ENCODE measurements at places on chromosomes 3 and 15.

DNA sequence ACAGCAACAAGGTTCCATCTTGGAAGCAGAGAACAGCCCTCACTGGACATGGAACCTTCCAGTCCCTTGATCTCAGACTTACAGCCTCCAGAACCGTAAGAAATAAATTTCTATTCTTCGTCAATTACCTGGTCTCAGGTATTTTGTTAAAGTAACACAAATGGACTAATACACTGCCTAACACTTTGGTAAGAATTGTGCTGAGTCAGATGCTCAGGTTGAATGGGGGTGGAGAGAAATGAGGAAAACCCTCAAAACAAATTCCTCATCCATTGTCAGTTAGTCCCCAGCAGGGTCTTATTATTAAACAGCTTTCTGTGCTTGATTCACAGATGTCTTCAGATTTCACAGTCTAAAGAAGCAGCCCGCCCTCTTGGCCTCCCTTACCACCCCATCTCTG is 306.2 kb upstream of the SLCO3A1 start:
- DNase-seq = no peak

DNA sequence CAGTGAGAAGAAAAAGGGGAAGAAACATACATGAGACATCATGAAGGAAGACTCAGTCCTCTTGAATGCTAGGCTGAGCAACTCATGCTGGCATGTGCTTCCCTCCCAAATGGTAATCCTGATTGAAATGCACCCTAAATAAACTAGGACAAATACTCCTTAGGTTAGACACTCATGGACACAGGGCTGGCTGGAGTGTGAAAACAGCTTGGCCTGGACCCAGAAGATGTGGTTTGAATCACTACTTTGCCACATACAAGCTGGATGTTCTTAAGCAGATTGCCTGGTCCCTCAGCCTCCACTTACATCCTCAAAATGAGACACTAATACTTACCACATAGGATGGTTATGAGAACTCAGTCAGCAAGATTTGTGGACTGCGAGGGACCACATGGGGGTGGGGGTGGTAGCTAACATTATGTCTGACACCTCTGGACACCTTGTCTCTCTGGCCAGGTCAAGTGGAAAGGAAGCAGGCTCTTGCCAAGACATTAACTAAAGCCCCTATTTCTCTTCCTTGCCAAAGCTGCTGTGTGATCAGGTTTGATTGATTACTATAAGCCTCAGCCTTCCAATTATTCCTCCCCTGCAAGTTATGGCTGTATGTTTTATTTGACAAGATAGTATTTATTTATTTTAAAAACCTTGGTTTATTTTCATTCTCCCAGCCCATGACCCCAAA is 138.9 kb upstream of the SLC7A14 start:
- peak; percentile 93 for DNase-seq

- DNase-seq = no peak
These were observed 52.5 kb upstream of the ARL8B start for GRCh38 chr3:5069627-5070026.

DNA sequence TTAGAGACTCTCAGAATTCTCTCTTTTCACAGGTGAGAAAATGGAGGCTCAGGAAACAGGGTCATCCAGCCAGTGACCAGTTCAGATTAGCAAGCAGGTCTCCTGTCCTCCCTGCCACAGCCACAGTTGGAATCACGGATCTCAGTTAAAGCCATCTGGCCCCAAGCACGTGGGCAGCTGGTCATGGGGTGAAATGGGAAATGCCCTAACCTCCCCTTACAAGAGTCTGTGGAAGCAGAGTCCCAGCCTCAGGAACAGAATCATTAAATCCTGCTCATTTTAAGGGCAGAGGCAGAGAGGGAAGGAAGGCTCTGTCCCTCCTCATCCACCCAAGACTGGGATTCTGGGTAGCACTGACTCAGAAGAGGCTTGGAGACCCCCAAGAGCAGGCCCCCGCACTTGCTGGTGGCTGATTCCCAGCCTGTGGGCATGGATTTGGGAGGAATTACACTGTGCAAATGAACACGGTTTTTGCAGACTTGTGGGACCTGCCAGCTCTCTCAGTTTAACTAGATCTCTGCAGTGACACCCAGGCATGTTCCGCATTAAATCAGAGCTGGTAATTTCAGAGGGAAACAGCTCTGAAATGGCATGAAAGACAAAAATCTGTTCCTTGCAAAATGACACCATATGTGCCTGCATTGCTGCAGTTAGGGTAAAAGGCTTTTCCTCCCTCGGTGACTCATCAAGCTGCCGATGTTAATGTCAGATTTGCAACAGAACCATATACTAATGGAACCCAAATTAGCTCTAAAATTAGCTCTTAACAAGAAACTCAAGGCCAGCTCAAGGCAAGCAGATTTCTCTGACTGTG is 89.0 kb downstream of the BDH1 start:
- DNase-seq = peak; percentile 87

All from GM23248 (cell line).